ENCODE measurements at places on chromosomes 13 and 19.

DNA sequence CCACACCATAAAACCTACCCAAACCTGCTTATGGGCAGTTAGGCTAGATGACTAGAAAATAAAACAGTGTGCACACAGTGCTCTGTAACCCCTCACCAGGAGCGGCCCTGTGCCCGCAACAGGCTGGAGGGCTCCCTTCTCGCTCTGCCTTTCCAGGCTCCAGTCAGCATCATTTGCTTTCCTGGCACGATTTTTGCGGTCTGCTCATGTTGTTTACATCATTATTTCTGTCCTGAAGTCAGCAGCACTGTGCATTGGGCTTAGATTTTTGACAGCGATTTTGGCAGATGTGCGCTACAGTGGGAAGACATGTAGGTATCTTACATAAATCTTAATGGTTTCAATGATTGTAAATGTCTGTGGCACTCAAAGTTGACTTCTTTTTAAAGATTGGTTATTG, 344.0 kb downstream of the MTUS2 start:
- no peak for DNase-seq

DNA sequence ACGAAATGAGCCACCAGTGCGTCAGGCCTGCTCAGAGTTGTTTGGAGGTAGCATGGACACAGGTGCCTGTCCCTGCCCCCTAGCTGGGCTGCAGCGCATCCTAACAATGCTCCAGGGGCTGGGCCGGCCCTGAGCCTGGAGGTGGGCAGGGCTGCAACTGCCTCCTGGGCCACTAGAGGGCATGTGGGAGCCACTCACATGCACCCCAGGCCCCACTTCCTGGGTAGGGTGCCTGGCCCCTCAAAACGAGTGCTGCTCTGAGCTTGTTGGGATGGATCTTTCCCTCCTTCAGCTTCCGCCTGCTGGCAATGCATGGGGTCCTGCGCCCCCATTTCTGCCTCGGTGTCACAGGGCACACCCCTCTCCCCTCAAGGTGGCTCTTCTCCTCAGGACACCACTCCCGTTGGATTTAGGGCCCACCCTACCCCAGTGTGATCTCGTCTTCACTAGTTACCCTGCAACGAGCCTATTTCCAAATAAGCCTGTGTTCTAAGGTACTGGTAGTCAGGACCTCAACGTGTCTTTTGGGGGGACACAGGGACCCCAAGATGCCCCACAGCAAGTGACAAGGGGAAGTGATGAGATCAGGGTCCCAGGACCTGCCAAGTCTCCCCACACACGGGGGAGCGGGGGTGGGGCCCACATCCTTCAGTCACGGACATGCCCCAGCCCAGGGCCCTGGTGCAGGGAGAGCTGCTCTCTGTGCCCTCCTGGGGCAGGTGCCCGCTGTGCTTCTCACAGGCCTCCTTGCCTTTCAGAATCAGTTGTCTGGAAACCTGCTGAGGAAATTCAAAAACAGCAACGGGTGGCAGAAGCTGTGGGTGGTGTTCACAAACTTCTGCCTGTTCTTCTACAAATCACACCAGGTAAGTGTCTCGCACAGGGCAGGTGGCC, 131.3 kb downstream of the STK24 start:
- peak; percentile 77 for DNase-seq

DNA sequence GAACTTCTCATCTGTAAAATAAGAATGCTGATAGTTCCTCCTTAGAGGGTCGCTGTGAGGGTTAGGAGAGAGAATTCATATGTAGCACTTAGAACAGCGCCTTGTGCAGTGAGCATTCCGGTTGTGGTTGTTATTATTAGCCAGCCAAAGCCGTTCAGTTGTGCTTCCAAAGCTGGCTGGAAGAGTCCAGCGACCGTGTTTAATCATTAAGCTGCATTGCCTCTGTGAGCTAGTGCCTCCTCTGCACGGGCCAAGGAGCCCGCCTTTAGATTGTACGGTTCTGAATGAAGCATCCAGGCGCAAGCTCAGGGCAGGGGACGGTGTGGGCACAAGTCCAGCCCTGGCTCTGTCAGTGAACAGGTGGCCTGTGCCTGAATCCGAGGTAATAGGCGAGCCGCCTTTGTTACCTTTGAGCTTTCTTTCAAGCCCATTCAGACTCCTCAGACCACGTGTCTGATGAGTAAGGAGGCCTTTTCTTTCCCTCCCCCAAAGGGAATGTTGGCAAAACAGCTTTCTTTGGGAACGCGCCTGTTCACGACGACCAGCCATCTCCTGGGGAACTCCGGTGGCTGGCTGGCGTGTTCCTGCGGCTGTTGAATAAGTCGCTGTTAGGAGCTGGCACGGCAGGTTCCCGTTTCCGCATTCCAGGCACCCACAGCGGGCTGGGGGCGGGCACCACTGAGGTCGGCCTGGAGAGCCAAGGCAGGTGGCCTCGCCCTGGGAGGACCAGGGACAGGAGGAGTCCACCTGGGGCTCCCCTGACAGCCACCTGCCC, 25.1 kb downstream of the SIPA1L3 start:
- DNase-seq: no peak

DNA sequence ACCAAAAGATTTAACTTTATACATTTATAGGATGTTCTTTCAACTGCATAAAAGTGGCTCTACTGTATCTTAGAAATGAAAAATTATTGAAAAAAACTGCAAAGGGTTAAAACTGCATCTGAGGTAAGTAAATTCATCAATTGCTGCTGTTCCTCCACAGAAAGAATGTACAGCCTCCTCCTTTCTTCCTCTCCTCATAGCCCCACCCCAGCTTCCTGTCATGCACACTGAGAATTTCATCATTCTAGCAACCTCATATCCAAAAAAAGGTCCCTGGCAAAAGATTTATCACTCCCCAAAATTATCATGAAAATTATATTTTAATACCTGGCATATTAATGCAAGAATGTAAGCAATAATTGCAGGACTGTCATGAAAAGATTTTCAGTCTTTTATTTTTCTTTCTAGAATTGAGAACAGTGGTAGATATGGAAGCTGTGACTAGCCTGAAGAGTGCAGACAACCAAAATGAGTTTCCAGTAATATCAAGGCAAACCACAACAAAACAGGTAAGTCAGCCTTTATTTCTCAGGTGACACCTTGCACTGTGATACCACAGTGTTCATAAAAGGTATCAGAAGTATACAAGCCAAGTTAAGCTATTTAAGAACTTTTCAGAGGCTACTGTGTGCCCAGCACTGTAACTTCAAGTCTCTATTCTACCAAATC, 110.8 kb downstream of the SUCLA2 start:
- DNase-seq: no peak

GRCh38 chr13:43270130-43270830, 246.9 kb downstream of the DNAJC15 start:
- no peak for DNase-seq

DNA sequence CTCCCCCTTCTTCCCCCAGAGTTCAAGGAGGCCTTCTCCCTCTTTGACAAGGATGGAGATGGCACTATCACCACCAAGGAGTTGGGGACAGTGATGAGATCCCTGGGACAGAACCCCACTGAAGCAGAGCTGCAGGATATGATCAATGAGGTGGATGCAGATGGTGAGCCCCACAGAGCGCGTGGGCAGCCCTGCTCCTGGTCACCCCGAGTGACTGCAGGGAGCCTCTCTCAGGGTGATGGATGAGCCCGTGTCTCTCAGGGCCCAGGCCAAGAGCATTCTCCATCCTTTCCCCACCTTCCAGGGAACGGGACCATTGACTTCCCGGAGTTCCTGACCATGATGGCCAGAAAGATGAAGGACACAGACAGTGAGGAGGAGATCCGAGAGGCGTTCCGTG, 7.0 kb downstream of the CALM3 start:
- DNase-seq: no peak

DNA sequence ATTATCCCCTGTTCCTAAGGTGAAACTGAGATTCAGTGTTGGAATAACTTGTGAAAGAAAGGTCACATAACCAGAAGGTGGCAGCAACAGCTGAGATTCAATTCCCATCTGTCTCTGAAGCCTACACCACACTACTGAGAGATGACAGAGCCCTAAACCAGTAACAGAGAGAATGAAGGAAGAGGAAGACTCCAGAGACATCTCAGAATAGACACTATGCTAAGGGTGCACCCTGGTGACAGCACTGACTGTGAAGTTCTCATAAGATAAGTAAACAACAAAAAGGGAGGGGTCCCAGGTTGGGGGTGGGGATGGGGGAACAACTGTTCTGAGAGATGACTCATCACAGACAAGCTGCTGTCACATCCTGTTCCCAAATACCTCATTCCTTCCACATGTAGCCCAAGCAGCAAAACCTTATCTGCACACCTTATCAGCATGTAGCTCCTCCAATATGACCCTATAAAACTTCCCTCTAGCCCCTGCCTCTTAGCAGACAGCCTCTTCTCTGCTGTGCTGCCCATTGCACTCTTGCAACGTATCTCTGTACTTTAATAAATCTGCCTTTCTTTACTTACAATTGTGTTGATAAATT, 46.5 kb downstream of the UTP14C start:
- DNase-seq: no peak

- DNase-seq: peak; percentile 1
Observed at GRCh38 chr13:91133941-91134802, 213.3 kb upstream of the MIR17HG start.

DNA sequence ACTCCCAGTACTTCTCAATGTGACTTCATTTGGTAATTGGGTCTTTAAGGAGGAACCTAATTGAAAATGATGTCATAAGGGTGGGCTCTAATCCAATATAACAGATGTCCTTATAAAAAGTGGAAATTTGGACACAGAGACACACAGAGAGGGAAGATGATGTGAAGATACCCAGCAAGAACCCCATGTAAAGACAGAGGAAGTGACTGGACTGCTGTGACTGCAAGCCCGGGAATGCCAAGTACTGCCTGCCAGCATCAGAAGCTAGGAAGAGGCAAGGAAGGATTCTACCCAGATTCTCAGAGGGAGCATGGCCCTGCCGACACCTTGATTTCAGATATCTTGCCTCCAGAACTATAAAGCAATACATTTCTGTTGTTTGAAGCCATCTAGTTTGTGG, 239.3 kb downstream of the KCTD12 start:
- DNase-seq: no peak

- DNase-seq: no peak
Observed at GRCh38 chr13:33263976-33264619, 21.5 kb downstream of the STARD13 start.

- no peak for DNase-seq
Observed at GRCh38 chr13:20119960-20120359, 40.9 kb downstream of the GJA3 start.

- DNase-seq: no peak
Observed at GRCh38 chr19:55679343-55680257, 4.6 kb downstream of the EPN1 start.

DNA sequence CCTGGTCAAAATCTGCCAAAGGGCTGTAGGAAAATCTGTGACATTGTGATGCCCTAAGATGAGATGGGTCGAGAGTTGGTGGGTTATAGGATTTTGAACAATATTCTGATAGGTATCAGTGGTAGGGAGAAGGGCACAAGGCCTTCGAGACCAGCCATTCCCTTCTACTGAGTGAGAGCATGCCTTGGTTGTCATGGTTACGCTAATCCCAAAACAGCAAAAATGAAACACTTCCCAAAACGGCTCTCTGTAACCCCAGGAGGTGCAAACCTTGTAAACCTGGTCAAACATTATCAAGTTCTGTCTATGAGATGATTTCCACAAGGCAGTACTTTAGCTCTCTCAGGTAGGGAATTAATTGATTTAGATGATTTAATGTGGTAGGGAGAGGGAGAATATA, 158.7 kb upstream of the RNF113B start:
- no peak for DNase-seq

GRCh38 chr19:29682236-29682895, 17.1 kb downstream of the PLEKHF1 start:
- DNase-seq: no peak

DNA sequence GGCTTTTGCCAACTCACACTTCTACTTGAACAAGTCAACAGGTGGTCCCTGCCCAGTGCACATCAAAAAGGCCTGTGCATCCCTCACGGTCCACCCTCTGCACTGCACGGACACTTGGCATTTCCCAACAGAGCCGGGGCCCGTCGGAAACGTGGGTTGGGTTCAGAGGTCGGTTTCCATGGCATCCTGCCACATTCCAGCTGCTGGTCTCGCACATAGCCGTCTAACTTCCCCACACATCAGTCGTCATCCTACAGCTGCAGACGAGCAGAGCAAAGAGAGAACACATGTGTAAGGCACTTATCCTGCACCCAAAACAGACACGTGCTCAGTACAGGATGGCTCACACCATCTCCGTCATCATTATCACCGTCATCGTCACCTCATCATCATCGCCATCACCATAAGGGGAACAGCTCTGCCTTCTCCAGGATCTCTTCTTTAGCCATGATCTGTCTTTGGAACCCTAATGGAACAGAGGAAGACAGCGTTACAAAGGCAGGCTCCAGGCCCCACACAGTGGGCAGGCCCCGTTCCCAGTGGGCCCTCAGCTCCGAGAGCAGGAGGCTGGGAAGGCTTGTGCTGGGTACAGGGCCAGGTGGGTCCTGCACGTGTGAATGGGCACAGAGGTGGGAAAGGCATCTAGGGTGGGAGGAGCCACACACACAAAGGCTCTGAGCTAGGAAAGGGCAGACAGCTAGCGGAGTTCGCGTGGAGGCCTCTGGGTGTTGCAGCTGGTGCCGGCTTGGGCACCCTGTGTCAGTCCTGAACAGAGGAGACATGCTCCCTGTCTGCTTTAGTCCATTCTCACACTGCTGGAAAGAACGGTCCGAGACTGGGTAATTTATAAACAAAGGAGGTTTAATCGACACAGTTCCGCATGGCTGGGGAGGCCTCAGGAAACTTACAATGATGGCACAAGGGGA, 170.8 kb upstream of the SOX1 start:
- DNase-seq: no peak

DNA sequence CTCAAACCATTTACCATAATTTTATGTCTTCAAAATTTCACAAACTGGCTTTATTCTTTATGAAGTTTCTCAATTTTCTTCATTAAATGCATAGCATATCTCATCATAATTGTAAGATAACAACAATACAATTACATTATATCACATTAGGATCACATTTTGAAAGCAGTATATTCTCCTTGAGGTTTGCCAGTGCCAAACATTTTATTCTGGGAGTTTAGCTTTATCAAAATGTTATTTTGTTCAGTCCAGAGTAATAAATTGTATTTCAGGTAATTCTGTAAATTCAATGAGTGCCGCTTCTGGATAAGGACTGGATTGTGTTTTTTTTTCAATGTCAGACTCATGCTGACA, 234.6 kb upstream of the MIR17HG start:
- DNase-seq: no peak

DNA sequence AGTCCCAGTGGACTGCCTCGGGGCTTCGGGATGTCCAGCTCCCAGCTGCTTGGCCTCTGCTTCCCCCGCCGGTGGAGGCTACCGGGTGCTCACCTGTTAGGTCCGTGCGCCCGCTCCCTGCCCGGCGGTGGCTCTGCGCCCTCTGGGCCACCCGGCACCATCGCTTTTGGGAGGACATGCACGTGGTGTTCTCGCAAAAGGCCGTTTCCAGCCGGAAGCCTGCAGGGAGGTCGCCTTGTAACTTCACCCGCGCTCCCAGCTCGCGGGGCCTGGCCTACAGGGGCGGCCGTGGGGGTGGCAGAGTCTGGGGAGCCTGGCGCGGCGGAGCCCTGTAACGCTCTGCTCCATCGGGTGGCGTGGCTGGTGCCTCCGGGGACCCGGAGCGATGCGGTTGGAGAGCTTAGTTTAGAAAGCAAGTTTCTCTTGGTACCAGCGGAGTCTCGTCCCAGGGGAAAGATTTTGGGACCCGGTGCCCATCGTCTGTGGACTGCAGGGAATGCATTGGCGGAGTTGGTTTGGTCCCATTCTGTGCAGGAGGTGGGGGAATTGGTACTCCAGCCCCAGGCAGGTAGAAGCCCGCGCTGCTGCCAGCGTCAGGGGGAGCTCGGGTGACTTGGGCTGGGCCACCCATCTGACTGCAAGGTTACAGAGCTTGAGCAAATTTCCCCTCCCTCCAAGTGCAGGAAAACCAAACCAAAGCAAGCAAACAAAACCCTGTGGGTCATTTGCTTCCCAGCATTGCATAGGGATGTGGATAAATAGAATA, 673 bp downstream of the SPATA13 start:
- peak; percentile 15 for DNase-seq

All from effector memory CD8-positive, alpha-beta T cell (primary cell).